ENCODE measurements at places on chromosomes 6 and 20.

DNA sequence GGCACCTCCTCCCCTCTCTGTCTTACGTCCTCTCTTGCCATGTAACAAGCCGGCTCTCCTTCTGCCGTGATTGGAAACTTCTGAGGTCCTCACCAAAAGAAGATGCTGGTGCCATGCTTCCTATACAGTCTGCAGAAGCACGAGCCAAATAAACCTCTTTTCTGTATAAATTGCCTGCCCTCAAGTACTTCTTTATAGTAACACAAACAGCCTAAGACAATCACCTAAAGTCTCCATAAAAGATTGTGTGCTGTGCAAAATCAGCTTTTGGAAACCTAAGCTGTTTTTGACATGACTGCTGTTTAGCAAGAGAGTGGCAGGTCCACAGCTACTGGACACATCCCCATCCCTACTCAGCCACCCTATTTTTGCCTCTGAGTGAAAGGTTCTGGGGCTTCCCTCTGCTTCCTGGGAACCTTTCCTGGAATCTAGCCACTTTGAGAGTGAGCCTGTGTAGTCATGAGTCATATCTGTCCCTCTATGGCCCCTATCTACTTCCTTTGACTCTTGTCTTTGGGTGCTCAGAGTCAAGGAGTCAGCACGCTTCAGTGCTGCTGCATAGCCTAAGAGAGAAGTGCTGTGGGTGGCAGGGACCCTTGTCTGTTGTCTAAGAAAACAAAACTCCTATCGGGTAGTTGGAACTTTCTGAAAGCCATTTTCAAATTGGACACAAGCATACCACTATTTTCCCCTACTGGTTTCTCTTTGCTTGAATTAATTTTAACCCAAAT is 110.0 kb downstream of the PPP1R14C start:
- DNase-seq, result no peak

DNA sequence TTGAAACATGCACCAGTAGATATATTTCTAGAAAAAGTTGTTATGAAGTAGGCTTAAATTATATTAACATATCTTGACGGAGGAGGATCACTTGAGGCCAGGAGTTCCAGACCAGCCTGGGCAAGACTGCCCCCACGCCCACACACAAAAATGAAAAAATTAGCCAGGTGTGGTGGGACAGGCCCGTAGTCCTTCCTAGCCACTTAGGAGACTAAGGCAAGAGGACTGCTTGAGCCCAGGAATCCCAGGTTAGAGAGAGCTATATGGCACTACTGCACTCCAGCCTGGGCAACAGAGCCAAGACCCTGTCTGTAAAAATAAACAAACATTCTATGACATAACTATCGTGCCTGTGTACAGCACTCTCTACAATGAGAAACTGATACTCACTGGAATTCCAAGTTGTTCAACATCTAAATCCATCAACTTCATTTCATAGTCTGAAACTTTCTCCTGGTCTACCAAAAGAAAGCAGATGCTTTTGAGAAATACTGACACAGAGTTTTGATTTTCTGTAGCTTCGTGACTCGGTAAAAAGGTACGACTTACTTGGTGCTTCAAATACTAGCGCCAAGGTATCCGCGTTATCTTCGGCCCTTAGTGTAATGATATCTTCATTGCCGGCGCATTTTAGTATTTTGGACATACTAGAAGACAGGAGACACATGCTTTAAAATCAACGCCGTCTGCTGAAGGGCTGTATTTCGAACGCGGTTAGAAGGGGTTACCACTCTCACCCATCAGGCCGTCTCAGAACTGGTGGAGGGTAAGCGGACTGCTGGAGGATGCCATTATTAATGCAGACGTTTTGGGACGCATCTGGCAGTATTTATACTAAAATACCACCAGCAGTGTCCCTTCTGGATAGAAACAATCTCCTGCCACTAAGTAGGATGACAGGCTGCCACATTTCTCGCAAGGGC is 1.3 kb downstream of the PCNA start:
- no peak for DNase-seq

- no peak for DNase-seq
Observed at GRCh38 chr20:16846006-16846405, 97.8 kb downstream of the OTOR start.

DNA sequence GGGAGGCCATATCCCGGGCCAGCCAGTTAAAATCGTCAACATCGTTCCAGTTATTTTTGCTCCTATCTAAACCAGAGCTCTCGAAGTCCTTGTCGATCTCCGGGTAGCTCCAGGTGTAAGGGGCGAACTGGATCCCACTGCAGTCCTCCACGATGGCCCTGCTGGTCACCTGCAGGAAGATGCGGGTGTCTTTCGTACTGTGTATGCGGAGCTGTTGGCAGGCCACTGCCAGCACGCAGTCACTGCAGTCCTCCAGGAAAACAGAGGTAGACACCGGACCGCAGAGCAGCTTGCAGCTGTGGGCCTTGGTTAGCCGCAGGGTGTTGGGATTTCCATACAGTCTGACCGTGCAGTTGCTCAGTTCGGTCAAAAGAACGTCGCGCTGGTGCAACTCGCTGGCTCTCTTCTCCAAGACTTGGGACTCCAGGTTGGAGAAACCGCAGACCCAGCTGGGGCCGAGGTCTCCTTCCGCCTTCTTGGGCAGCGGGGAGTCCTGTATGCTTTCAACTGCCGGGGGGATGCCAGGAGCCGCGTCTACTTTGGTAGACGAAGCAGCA is 742 bp downstream of the TBCC start:
- DNase-seq, result no peak

GRCh38 chr20:44702776-44703175 is 12.4 kb upstream of the CCN5 start:
- no peak for DNase-seq

DNA sequence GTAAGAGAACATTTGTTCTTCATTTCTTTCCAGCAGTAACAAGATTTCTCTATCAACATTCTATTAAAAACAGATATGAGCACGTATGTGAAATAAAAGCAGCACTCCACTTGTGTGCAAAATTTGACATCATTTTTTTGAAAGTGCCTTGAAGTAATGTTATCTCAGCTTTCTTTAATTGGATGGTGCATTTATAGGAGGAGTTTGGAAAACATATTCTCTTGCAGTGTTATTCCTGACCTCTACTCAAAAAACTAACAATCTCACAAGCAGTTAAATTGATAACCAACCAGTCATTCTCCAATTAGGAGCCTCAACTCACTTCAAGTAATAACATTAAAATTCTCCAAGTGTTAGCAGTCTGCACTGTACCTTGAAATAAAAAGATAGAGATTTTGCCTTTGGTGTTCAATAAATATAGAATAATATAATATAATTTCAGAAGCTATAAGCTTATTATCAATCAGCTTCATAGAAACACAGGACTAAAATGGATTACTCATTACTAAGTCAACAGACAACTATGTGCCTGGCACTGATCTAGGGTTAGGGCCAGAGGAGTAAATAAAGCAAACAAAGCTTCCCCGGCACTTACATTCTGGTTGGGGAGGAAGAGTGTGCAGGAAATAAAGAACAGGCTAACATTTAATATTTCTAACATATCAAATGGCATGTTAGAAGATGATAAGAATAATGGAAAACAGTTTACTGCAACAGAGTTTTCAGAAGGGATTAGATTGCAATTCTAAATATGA is 149.0 kb upstream of the SGK1 start:
- DNase-seq, result no peak

GRCh38 chr6:142341855-142342330 is 40.1 kb downstream of the ADGRG6 start:
- no peak for DNase-seq

DNA sequence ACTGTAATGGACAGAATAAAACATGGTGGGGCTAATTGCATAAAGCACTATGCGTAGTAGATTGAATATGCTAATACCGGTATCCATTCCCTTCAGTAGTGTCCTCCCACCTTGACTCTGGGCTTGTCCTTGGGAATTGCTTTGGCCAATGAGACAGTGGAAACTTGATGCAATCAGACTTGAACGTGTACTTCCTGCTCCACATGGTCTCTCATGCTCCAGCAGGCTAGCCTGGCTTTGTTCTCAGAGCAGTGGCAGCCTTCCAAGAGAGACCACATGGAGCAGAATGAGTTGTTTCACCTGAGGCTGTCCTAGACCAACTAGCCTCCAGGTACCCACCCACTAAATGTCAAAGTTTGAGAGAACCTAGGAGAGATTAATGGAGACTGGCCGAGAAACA is 37.0 kb upstream of the BTBD3 start:
- no peak for DNase-seq

DNA sequence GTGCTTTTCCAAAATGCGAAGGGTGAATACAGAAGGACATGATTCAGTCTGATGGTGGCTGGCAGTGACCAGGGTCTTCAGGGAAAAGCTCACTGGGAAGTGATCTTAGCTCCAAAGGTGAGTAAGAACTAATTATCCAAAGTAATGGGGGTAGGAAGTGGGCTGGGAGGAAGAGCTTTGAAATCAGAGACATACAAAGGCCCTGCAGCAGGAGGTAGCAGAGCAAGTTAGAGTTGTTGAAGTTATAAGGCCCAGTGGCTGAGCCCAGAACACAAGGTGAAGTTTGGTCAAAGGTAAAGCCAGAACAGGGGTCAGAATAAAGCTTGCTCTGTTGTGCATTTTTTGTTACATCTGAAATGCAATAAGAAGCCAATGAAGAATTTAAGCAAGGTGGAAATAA is 81.2 kb downstream of the PLCB1 start:
- DNase-seq, result no peak
